ENCODE measurements at places on chromosomes 5 and 9.

DNA sequence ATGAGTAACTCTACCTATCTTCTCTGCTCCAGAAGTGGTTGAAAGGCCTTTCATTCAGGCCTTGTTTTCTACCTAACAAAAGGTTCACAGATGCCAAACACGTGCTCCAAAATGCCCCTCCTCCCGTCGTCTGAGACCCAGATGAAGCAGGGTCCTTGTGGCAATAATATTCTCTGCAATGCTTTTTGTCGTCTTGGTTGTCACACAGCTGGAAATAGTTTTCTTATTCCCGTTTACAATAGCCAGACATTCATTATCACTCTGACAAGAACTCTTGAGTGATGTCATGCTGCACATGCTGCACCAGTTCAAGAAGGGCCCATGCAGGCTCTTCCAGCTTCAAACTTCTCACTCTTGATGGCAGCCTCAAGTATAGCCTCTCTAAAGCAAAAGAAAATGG, 7.8 kb downstream of the LPAR1 start:
- no peak for DNase-seq

GRCh38 chr5:132549576-132549975, 6.3 kb upstream of the IL5 start:
- no peak for DNase-seq

DNA sequence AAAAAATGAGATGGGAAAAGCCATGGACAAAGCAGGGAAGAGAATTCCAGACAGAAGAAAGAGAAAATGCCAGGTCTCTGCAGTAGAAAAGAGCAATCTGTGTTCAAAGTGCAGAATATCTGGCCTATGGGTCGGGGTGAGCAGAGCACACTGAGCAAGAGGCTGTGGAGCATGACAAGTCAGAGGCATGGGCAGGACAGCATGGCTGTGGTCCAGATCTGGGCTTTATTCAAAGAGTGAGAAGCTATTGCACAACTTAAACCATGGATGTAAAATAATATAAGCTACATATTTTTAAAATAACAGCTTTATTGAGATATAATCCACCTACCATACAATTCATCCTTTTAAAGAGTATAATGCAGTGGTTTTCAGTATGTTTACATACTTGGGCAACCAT, 133.1 kb upstream of the SPDL1 start:
- no peak for DNase-seq

DNA sequence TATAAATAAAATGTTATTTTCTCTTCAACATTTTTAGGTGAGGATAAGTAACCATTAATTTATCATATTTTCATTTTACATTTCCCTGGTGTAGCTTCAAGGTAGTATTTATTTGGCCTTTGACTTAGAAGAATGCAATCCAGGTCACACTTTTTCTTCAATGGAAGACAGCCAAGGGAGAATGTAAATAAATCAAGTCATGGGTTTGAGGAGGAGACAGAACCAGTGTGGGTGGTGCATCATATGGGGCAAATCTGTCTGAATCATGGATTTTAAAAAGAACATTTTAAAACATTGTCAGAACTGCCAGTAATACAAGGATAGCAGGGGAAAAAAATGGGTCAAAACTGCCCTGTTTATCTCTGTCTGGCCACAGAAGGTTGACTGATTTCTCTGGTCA, 229.5 kb downstream of the FAM114A2 start:
- DNase-seq: no peak

GRCh38 chr5:177317959-177318377, 6.3 kb upstream of the MXD3 start:
- DNase-seq: peak; percentile 69

DNA sequence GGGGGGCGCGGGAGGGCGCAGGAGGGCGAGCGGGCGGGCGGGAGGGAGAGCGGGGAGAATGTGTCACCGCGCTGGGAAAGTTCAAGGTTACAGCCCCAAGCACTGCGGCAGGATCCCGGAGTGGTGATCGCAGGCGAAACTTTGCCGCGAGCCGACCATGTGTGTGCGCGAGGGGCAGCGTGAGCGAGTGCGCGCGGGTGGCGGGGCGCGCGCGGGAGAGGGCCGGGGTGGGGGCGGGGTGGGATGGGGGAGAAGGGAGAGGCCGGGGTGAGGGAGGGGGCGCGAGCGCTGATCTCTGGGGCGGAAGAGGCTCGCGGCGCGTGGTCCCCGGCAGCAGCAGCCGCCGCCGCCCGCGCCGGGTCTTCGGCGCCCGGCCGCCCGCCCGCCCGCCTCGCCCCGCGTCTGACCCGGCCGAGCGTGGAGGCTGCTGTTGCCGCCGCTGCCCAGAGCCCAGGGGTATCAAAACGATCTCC, at the start of gene NFIB:
Gene NFIB (minus strand): TSS at position 191 of the 473 bp plus-strand sequence. CDS start 630 bp downstream, outside the sequence.
- peak; percentile 66 for DNase-seq

GRCh38 chr9:129319938-129320481, 141.9 kb upstream of the IER5L start:
- DNase-seq: no peak

DNA sequence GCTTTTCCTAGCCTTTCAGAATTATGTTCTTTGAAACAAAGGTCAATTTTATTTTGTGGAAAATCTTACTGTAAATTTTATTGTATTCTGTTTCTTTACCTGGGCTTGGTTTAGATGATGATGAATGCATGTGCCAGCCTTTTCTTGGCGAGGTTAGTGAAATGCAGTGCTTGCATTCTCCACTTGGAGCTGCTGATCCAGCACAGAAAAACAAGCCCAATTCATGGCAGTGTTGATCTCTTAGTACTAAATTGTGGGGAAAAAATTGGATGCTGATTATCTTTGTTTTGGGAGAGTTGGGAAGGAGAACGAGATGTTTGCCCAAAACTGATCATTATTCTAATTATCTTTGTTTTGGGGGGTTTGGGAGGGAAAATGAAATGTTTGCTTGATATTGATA, 3.7 kb downstream of the HABP4 start:
- DNase-seq: peak; percentile 50

GRCh38 chr5:66958980-66959641, 237.5 kb downstream of the CD180 start:
- peak; percentile 69 for DNase-seq

DNA sequence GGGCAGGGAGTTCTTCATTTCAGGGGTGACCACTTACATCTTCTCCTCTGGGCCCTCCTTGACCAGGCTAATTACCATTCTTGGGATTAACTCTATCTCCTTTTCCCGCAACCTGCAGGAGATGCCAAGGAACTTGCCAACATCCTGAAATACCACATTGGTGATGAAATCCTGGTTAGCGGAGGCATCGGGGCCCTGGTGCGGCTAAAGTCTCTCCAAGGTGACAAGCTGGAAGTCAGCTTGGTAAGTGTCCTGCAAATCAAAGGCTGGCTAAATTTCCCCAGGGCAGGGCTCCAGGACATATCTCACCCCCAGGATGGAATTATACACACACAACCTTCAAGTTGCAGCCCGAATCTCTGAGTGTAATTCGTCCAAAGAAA, 30.2 kb downstream of the TGFBI start:
- DNase-seq: no peak

GRCh38 chr5:132017316-132017715, 5.9 kb upstream of the ACSL6 start:
- no peak for DNase-seq

GRCh38 chr9:77257275-77257674, 79.9 kb downstream of the VPS13A start:
- no peak for DNase-seq

- DNase-seq: no peak
Observed at GRCh38 chr9:124707666-124708065, 63.4 kb downstream of the NR6A1 start.

GRCh38 chr5:168179192-168179593, 112.3 kb upstream of the WWC1 start:
- no peak for DNase-seq

GRCh38 chr9:109914280-109915027, 134.5 kb downstream of the PALM2AKAP2 start:
- DNase-seq: peak; percentile 59

GRCh38 chr5:4017076-4017803, 421.6 kb downstream of the IRX1 start:
- no peak for DNase-seq

DNA sequence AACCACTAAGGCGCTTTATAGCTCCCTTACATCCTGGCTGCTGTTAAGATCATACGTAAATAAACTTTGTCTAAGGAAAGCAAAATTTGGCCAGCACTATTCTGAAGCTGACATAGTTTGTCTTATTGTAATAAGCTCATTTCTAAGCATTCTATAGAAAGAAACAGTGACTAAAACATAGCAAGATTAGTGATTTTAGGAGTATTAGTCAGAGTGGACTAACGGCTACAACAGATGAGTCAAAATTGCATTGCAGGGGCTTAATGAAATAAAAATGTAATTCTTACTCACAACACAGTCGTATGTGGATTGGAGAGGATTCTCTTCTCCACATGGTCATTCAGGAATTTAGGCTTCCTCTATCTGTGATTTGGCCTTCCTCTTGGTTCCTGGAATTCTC, 347.6 kb downstream of the GADD45G start:
- peak; percentile 33 for DNase-seq

DNA sequence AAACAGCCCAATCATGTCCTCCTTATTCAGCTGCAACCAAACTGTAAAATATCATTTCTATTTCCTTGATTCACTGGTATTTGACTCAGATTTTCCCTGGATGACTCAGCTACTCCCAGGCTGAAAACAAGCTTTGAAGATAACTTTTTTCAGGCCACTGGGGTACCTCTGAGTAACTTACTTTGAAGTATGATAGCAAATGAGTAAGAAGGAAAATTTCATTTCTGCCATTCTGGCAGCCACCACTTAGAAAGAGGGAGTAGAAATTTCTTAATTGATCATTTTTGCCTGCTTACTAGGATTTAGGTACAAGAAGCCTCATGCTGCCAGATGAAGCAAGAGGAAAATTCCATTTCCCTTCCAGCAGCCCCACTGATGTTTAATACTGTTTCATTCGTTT, 247.4 kb downstream of the PRELID2 start:
- DNase-seq: peak; percentile 90

GRCh38 chr5:2131826-2132496, 249.2 kb upstream of the IRX4 start:
- no peak for DNase-seq

DNA sequence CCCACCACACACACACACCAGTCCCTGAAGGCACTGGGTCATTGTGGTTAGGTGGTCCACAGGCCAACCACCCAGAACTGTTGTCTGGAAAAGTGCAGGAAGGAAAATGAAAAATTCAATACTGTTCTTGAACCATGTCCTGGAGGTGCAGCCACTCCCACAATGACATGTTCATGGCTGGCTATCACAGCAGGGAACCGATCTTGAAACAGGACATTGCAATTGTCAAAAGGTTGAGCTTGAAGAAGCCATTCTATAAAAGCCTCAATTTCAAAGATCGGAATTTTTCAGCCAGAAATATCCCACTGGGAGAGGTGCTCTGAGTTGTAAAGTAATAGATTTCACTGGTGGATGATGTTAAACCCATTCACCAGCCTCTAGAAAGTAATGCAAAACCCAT, 218.2 kb downstream of the GNA14 start:
- DNase-seq: no peak

- DNase-seq: no peak
Observed at GRCh38 chr5:76383126-76383832, 19.8 kb upstream of the IQGAP2 start.

DNA sequence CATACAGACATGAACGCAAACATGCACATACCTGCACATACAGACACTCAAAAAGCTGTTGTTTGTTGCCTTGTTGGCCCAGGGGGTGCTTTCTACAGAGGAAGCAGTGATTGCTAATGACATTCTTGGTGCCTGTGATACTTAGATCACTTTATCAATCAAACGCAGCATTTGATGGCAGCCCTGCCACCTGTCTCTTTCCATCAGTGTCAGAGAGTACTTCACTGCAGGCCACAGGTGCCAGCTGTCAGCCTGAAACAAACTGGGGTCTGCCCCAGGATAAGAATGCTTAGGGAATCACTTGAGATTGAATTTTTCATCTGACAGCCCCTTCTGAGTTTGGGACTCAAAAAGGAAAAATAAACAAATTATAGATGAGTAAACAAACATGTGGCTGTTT, 388.9 kb upstream of the SGCD start:
- no peak for DNase-seq

DNA sequence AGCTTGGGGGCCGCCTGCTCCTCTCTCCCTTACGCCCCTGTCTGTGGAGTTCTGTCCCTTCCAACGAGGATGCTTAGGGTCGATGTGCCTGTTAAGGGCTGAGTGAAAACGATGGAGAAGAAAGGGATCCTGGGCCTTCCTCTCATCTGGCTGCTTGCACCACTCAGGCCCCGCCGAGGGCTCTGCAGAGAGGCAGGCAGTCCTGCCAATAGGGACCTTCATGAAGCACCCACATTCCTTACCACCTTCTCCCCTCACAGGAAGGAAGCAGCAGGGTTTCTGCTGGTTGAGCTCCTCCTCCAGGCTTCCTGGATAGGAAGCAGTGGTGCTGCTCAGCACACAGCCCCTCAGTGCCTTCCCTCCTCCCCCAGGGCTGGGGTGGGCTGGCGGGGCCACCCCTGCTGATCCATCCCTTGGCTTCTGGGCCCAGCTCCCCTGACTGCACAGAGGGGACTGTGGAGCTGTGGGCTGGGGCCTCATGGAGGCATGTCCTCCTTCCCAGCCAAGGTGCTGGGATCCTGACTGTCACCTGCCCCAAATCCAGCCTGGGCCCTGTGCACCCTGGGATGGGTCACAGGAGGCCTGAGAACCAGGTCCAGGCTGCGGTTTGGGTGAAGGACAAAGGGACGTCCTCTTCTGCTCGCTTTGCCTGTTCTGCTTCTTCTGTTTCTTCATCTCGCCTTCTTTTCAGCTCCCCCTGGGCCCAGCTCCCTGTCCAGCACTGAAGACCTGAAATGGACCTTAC, 50.5 kb downstream of the AHRR start:
- DNase-seq: no peak

DNA sequence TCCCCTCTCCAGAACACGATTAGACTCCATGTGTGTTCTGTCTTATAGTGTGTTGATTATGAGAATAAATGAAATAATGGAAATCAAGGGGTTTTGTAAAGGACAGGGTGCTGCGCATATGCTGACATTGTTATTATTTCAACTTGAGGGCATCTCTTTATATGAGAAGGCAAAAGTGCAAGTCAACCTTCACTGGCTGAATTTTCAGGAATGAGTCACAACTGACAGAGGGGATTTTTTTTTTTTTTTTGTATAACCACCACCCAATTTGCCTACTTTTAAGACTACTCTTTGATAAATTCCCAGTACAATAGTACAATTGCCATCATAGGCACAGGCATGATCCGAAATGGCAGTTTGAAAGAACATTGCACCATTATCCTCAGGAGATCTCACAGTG, 419.2 kb upstream of the NMUR2 start:
- no peak for DNase-seq

DNA sequence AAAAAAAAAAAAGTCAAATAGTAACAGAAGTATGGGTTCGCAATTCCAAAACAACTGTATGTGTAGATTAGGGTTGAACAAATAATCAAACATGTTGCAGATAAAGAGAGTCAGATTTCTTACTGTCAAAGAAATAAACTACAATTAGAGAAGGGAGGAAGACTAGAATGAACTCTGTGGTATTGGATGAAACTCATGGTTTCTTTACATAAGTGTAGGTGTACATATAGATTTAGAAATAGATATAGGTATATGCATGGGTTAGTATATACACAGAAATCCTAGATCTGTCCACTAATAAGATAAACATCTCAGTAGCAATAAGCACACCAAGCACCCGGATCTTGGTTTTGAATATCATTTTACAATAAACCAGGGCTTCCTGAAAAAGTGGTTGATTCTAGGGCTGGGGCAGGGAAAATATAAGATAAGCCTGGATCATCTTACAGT, 21.3 kb downstream of the DTWD2 start:
- DNase-seq: no peak

GRCh38 chr5:168072665-168073064, 218.8 kb upstream of the WWC1 start:
- DNase-seq: no peak

Data from LHCN-M2 (cell line).